ENCODE measurements at places on chromosomes 4 and X.

- DNase-seq, result peak; percentile 34
Measured at GRCh38 chr4:158949099-158949498, 153.8 kb upstream of the RAPGEF2 start.

DNA sequence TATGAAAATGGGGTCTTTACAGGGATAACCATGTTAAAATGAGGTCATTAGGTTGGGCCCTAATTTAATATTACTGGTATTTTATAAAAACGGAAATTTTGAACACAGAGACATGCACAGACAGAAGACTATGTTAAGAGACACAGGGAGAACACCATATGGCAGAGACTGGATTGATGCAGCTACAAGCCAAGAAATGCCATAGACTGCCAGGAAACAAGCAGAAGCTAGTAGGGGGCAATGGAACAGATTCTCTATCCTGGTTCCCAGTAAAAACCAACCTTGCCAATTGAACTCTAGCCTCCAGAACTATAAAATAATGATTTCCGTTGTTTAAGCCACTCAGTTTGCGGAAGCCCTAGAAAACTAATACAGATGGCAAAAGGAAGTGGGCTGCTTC is 6.6 kb upstream of the GUF1 start:
- DNase-seq, result no peak

GRCh38 chr4:165540206-165540830 is 161.5 kb downstream of the CPE start:
- DNase-seq, result no peak

GRCh38 chr4:120544838-120545237 is 377.7 kb downstream of the PRDM5 start:
- DNase-seq, result peak; percentile 2

GRCh38 chr4:147586032-147586431 is 31.2 kb upstream of the TMEM184C start:
- no peak for DNase-seq

DNA sequence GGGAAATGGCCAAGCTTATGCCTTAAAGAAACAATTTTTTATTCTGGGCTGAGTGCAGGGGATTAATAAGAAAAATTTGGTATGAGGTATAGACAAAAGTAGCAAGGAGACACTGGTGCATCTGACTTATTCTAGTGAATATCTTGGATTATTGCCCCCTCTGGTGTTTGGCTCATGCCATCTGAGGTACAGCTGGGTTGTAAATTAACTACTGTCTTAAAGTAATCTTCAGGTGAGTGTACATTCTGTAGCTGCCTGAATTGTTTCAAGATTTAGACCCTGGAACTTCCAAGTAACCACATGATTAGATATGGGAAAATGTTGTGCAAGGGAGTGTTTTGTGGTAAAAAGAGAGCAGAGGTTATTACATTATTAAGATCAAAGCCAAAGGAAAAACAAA is 988.7 kb downstream of the FAM133A start:
- no peak for DNase-seq

DNA sequence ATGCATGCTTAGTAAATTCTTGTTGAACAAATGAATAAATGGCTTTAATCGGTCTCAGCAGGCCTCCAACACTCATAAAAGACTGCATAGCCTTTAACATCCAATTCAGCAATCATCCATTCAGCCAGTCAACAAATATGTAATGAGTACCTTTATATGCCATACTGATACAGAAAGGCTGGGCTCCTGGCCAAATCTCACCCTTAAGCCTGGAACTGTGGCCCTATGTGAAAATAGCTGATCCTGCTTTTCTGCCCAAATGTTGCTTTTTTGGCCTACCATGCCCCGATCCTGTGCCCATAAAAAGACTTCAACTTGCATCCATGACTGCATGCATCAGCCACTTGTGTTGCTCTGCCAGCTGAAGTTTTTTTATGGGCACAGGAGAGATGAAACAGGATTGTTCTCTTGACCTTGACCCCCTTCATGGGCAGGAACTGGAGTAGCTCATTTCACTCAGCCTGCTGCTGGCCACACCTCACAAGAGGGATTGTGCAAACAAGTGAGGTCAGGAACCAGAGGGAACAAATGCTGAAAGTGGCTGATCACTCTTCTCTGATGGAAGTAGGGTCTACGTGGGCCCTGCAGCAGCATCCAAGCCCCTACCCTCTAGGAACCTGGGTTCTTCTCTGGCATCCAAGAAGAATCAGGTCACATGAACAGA is 75.6 kb downstream of the NPY1R start:
- DNase-seq, result no peak

DNA sequence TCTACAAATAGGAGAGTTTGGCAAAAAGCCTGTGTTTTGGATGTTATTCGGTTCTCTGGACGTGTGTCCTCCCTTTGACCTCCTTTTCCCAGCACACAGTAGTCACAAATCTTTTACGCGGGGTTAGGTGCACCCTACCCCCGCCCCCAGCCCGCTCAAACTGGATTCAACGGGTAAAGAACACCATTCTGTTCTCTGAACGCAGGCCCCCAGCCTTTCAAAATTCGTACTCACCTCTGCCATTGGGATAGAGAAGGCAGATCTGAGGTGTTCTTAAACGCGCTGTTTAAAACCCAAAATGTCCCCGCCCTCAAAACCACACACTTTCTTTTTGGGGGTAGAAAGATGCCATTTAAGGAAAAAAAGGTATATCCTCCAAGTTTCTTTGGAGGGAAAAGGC is 2.7 kb downstream of the LEF1 start:
- DNase-seq, result no peak

DNA sequence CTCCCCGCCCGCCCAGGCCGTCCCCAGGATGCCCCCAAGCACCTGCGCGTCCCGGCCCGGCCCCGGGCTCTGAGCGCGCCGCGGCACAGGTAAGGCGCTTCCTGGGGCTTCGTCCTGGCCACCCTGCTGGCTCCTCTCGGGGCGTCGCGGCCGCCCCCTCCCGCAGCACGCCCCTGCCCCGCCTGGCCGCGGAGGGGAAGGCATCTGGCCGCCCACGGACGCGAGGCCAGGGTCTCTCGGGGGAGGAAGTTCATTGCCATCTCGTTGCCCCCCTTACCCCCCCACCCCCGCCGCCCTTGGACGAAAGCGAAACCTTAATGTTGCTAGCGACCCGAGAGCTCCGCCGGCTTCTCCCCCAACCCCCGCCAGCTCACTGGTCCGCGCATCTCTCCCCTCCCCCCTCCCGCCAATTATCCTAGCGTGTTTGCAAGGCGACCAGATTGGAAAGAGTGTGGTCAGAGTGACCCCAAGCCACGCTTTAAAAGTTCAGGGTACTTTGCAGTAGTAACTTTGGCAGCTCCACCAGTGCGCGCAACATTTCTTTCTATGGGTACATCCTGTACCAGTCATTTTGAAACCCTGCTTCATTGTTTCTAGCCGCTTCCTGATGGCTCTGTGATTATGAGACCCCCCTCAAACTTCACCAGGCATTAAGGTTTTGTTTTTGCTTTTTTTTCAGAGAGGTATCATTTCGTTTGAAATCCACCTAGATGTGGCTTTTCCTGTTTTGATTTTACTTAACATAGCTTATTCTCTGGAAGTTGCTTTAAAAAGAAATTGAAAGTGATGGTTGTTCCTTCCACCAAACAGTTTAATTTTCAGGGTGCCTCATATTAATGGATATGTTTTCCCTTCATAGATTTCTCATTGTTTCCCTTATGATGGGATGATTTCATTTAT is 626 bp downstream of the TBC1D1 start:
- DNase-seq, result no peak

GRCh38 chr4:101346351-101347266 is 717 bp downstream of the PPP3CA start:
- DNase-seq, result peak; percentile 22

DNA sequence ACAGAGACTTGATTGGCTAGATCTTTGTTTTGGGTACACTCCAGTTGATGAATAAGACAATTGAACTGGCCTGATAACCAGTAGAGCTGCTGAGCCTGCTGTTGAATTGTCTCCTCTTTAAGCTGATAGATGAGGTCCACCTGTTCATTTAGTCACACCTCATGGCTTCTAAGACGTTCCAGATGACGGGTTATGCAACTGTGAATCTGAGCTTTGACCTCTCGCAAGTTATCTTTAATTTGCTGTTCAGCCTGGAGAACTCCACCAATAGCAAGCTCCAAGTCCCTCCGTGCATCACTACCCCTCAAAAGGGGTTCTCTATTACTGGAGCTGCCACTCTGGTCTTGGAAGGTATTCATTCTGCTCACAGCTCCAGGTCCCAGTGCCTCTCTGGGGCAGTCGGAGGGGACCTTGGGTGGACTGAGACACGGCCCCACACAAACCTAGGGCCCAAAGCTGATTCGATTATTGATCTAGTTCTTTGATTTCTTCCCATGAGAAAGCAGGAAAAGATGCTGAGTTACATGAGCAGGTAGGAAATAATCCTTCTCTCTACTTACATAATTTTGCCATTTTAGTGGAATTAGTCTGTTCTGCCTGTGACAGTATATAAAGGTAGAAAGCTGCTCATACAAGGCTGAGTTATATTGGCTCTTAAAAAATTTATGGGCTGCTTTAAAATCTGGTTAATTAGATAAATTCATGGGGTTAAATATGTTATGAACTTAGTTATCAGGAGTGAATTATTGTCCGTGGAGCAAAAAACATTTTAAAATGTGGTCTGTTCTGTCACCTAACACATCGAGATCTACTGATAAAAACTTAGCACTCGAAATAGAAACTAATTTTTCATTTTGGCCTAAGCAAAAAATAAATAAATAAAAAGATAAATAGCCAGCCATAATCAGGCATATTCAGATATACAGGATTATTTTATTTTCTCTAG is 6.8 kb downstream of the MMAA start:
- DNase-seq, result no peak

DNA sequence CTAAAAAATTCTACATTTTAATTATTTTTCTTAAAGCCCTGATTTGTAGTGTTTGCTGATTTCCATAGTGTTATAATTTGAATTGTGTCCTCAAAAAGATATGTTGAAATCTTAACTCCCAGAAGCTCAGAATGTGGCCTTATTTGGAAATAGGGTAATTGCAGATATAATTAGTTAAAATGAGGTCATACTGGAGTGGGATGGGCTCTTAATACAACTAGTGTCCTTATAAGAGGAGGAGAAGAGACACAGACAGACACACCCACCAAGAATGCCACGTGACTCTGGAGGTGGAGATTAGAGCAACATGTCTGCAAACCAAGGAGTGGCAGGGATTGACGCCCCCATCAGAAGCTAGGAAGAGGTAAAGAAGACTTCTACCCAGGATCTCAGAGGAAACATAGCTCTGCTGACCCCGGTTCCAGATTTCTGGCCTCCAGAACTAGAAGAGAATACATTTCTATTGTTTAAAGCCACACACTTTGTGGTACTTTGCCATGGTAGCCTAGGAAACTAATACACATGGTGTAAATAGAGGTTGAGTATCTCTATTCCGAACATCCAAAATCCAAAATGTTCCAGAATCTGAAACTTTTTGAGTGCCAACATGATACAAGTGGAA is 70.5 kb upstream of the IRF2 start:
- DNase-seq, result peak; percentile 26

DNA sequence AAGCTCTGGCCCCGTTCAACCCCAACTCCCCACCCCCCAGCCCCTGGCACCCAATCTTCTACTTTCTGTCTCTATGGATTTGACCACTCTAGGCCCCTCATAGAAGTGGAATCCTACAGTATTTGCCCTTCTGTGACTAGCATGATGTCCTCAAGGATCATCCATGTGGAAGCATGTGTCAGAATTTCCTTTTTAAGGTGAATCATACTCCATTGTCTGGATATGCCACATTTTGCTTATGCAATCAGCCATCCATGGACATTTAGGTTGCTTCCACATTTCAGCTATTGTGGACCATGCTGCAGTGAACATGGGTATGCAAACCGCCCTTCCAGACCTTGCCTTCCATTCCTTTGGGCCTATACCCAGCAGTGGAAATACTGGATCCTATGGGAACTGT is 15.5 kb downstream of the CCNQ start:
- no peak for DNase-seq

DNA sequence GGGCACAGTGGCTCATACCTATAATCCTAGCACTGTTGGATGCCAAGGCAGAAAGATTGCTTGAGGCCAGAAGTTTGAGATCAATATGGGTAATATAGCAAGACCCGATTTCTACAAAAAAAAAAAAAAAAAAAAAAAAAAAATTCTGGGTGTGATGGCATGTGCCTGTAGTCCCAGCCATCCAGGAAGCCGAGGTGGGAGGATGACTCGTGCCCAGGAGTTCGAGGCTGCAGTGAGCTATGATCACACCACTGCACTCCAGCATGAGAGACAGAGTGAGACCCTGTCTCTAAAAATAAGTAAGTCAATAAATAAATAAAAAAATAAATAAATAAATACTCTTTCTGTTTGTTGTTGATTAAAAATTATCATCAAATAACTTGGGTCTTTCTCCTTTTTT is 62.4 kb upstream of the BMPR1B start:
- no peak for DNase-seq

DNA sequence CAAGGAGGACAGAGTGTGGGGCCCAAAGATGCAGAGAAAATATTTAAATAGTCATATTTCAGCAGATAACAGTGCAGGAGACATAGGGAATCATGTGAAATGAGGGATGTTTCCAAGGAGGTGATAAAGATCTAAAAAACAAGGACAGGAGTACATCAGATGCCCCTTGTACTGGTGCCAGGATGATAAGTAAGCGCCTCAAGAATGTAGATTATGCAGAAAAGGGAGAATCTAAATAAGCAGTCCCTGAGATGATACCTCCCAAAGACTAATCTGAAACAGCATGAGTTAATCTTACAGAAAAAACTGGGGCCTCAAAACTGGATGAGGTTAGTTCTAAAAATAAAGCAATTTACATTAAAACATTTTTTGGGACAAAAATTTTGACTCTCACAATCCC is 136.1 kb upstream of the WDFY3 start:
- peak; percentile 44 for DNase-seq

GRCh38 chr4:112726041-112726440 is 89.1 kb downstream of the LARP7 start:
- no peak for DNase-seq

DNA sequence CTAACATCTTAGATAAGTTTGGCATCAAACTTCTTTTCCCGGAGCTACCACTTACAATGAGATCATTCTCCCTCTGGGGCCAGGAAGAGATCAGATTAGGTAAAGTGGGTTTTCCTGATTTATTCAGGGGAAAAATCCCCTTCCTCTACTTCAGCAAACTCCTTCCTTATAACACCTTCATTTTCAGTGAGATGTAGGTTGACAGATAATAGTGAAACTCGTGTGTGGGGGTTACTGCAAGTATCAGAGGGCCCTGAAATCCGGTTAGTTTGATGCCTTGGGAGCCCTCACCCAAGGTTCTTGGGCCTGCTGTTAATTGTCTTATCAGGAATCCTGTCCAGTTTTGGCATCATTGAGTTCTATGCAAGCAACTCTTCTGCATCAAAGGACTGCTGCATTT is 10.8 kb downstream of the FTHL17 start:
- no peak for DNase-seq

DNA sequence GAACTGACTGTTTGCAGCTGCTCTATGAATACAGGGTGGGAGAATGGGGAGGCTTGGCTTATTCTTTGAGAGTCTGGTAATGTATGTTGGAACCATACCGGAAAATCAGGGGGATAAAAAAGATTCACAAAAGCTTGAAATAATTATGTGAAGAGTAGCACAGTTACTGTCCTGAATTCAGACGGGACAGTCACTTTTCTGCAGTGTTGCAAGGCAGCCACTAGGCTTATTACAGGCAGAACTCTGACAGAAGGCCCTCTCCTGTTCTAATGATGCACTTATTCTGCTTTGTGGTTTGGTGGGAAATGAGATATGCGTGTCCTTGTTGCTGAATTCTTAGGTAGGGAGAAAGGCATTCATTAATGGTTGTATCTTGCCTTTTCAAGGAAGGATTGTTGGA is 37.2 kb downstream of the GUCY1B1 start:
- DNase-seq, result peak; percentile 55

Measured in A172 (cell line).